ENCODE measurements at places on chromosomes 12 and 14. TPM values are rescaled to one million over a fixed set of nuclear protein-coding genes. Genes with fewer than 3 reads are reported as not detected.

The DAO gene
- not detected for total RNA-seq

The IL26 gene
- total RNA-seq = not detected

The ABCD4 gene
- 24.0 TPM for total RNA-seq

The ADGRD1 gene
- 0.78 TPM for total RNA-seq

The KRT79 gene
- not detected for total RNA-seq

The CLEC4D gene
- total RNA-seq = not detected

The TAS2R8 gene
- total RNA-seq = 0.08 TPM

The SRRM4 gene
- not detected for total RNA-seq

The NEUROD4 gene
- not detected for total RNA-seq

The EPYC gene
- not detected for total RNA-seq

The SLC17A8 gene
- total RNA-seq = not detected
